Activated T-helper 1 cell treated with Interleukin-2 at 50 U/mL for 16 hours (primary cell): ENCODE measurements at places on chromosomes 5 and 9.

- DNase-seq: no peak
These were observed 149.1 kb downstream of the ATP10B start for GRCh38 chr5:160702934-160703333.

GRCh38 chr5:94811331-94811730, 192.9 kb downstream of the SLF1 start:
- DNase-seq: no peak

GRCh38 chr9:106420511-106420944, 442.4 kb upstream of the ZNF462 start:
- DNase-seq: no peak

GRCh38 chr5:40812125-40812524, 14.0 kb upstream of the PRKAA1 start:
- no peak for DNase-seq

GRCh38 chr9:98159790-98160189, 32.6 kb downstream of the CORO2A start:
- no peak for DNase-seq

GRCh38 chr9:22363421-22363887, 83.2 kb upstream of the DMRTA1 start:
- DNase-seq: no peak

DNA sequence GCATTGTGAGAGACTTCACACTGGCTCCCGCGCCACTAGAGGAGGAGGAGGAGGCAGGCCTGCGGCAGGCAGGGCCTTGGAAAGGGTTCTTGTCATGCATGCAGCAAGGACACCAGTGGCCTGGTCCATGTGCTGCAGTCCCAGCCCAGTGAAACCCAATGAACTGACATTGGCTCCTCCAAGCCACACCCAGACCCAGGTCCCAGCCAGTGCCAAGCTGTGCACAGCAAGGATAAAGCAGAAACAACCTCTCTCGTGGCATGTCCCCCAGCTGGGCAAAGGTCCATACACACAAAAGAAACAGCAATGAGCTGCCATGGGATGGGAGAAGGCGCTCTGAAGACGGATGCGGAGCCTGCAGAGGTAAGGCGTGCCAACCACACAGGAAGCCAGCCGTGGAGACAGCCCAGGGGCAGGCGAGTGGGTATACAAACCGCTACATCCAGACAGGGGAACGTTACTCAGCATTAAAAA, 89.2 kb downstream of the SEMA4D start:
- peak; percentile 64 for DNase-seq

GRCh38 chr5:55220433-55221185, 6.5 kb downstream of the MCIDAS start:
- no peak for DNase-seq

DNA sequence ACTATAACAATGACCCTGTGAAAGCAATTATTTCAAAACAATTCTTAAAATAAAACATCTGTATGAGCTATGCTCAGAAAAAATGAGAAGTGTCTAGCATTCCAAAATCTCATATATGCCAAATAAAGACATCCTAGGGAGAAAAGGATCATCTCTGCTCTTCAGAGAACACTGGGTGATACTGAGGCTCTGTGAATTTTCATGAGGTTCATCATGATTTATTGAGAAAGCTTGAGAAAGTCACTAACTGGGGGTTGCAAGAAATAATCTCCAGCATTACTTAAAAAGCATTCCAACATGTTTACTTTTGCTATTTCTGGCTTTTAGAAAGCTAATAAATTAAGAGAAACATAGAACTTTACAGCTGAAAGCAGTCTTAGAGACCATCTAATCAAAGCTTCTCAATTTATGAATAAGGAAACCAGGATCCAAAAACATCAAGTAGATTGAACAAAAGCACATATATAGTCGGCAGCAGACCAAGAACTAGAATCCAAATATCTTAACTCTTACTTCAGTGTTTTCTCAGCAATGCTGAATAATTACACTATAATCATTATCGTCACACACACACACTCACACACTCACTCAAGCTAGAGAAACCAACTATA, 372.8 kb downstream of the NR2F1-AS1 start:
- no peak for DNase-seq

DNA sequence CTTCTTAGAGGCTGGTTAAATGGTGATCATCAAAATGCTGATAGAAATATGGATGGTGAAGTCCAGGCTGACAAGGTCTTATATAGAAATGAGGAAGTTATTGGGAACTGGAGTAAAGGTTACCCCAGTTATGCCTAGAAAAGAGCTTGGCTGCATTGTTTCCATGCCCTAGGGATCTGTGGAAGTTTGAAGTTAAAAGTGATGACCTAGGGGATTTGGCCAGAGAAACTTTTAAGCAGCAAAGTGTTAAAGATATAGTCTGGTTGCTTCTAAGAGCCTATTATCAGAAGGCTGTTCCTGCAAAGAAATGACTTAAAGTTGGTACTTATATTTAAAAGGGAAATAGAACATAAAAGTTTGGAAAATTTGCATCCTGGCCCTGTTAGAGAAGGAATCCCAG, 200.3 kb downstream of the ICE1 start:
- no peak for DNase-seq

GRCh38 chr9:98554752-98555151, 154.0 kb downstream of the GABBR2 start:
- no peak for DNase-seq

GRCh38 chr5:143002459-143003327, 232.5 kb downstream of the ARHGAP26 start:
- peak; percentile 31 for DNase-seq
